GM12892 (cell line): ENCODE measurements at places on chromosomes 2 and 18.
A peak's percentile ranks its signal among the peaks of the same experiment; 100 is the strongest.

DNA sequence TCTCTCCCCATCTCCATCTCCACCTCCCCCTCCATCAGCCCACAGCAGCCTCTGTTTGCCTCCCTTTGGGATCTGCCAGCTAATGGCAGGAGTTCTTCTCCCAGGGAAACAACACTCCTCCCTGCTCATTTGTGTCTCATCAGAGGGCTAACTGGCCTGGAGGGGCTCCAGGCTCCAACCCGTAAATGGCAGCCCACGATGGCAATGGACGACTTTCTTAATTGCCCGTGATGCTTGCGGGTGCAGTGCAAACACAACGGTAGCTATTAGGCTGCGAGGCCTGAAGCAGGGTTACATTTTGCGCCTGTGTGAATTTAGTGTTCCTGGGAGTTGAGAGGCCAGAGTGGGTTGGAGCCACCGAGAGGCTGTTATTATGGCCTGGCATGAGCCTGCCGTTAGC lies 285.1 kb downstream of the TNS1 start:
- DNase-seq: no peak

DNA sequence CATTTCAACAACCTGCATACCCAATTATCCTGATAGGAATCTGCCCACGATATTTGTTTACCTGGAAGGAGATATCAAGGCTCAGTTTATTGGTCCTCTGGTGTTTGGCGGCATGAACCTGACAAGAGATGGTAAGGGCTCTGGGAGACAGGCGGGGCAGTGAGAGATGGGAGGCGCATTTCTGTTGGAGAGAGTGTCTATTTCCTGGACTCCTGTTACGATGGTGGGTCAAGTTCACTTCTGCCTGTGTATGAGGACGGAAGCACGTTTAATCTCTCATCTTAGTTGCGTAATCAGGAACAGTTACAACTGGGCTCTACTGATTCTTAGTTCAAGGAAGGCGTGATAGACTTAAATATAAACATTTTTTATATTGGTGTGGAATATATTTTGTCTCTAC lies 8.9 kb downstream of the PDCL3 start:
- no peak for DNase-seq

- peak; percentile 37 for DNase-seq
Observed at GRCh38 chr18:3151399-3152264, 68.1 kb downstream of the MYOM1 start.

- no peak for DNase-seq
Observed at GRCh38 chr2:127455566-127456493, 37.6 kb downstream of the PROC start.

DNA sequence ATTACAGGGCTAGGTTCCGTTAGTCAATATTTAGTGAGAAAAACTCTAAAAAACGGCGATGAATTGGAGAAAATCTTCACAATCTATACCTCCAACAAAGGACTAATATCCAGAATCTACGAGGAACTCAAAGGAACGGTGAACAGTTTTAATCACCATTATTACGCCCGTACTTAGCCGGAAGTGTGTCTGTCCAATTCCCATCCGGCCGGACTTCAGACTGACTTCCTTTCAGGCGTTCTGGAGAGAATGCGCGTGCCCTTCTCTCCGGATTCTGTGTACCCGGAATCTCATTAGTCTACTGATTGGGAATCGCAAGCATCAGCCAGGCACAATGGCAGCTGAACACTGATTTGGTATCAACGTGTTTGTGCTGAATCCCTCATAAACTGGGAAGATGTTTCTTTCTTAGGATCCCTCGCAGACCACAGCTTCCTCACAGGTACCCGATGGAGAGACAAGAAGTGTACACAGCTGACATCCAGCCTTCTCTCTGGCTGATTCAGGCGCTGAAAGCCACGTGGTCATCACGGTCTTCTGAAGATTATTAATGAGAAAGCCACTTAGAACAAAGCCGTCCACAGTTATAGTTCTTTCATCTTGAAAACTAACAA lies 239.9 kb downstream of the ZNF516 start:
- no peak for DNase-seq

GRCh38 chr2:7264791-7265190 lies 347.6 kb downstream of the RNF144A start:
- DNase-seq: no peak

DNA sequence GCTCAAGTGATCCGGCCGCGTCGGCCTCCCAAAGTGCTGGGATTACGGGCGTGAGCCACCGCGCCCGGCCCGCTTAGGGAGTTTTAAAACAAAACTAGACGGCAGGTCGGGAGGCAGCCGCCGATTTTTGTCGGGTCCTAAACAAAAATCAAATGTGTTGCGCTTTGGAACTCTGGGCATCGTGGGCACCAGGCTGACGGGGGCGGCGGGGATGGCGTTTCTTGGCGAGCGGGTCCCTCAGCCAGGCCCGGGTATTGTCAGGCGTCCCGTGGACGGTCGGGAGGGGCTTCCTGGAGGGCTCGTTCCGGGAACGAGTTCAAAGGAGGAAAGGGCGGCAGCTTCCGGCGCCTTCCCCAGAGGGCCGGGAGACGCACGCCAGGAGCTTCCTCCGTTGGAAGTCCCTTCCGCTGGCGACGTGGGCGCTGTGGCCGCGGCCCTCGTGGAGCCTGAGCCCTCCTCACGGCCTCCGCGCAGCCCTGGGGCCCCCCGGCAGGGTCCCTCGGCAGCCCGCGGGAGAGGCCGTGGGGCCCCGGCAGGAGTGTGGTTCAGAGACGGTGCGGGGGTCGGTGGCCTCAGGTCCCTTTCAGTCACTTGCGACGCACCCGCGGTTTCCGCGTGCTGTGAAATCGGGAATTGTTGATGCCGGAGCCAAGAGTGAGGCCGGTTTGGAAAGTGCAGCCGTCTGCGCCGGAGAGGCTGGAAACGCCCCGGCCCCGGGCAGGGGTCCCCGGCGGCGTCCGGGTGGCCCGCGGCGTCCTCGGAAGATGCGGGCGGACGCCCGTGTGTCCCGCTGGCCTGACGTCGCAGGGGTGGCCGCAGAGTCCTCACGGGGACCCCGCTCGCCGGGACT lies 59.3 kb downstream of the EMILIN2 start:
- DNase-seq: peak; percentile 51

- DNase-seq: peak; percentile 27
Observed at GRCh38 chr2:233240897-233241296, 10.6 kb upstream of the ATG16L1 start.

DNA sequence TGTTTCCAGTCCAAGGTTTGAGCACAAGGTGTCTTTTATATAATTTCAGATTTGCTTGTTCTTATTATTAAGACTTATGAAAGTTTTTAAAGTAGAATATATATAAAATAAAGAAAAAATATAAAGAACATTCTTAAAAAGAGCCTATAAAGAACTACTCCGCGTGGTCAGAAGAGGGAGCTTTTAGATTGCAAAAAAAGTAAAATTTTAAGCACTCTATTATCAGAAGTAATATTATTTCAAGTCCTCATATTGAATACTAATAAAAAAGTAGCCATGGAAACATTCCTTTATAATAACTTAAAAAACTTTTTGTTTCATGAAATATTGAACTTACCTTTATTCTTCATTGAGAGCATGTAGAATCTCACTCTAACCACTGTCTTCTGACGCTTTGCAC lies 51.4 kb downstream of the LINC00305 start:
- no peak for DNase-seq

DNA sequence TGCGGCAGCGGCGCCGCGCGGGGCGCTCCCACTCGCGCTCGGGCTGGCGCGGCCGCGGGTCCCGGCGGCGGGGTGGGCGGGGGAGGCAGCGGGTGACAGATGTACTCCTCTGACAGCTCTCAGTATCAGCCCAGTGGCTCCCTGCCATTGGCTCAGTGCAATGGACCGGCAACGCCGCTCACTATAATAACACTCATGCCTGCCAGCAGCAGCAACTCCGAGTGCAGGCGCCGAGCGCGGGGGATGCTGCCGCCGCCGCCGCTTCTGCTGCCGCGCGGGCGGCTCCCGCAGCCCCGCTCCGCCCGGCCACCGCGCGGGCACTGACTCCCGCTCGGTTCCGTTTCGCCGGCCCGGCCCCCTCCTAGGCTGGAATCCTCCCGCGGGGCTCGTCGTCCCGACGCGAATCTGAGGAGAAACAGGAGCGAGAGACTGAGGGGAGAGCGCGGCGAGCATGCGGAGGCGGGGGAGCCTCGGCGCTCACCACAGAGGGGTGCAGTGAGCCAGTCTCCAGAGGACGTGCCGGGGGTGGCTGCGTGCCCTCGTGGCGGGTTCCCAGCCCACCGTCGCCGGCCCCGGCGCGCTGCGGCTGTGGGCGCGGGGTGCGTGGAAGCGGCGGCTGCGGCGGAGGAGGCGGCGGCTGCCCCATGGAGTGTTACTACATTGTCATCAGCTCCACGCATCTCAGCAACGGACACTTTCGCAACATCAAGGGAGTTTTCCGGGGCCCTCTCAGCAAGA lies at the start of gene ZNF804A:
Gene ZNF804A (plus strand): TSS at position 214 of the 738 bp plus-strand sequence. CDS start 431 bp downstream, at position 645.
- DNase-seq: peak; percentile 32

- DNase-seq: no peak
Observed at GRCh38 chr2:215002500-215002899, 135.9 kb downstream of the ABCA12 start.

- DNase-seq: no peak
Observed at GRCh38 chr18:37586656-37587225, 21.1 kb upstream of the CELF4 start.
